ENCODE measurements at places on chromosomes 7 and 10.

DNA sequence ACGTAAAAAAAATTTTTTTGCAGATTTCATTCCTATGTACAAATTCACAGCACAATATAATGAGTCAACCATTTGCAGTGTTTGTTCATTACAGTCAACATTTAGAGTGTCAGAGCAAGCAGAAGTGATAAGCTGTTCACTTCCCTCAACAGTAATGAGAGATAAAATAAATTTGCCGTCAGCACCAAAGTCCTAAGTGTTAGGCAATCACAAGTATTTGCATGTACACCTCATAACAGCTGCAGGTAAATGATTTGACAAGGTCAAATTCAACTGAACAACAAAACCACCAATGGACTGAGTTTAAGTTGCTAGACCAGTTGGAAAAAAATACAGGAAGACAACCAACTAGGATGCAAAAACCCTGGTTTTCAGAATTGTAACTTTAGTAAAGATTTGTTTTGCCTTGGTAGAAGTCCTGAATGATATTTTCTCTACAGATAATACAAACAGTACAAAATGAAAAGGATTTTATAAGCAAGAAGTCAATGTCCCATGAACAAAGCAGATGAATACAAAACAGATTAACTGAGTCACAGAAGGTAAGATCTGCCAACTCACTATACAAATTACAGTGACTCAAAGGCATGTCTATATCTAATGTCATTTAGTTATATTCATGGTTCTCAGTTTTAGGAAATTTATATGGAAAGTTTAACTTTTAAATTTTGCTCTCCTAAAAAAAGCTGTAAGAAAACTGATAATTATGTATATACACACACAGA is 10.4 kb downstream of the RAPGEF5 start:
- peaks cover 2% of the 10 kb centered on the region for H3K27me3 ChIP-seq
- H3K4me1 ChIP-seq = peaks cover 16% of the 10 kb centered on the region
- H3K27ac ChIP-seq = no peak overlapping the region
- DNase-seq = no peak
- no peak overlapping the region for H3K4me3 ChIP-seq

DNA sequence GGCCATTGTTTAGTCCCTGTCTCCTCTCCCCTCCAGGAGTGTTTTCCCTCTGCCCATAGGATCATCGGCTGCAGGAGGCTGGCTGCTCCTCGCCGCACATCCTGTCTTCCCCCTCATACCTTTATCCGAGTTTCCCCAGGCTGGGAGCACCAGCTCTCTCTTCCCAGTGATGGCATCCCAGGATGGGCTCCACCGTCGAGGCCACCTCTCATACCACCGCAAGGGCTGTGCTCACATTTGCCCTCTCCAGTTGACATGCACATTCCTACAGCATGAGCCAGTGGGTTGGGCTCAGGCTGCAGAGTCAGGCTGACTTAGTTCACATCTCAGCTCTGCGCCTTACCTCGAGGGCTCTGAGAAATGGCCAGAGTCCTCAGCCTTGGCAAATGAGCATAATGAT is 12.1 kb downstream of the HKDC1 start:
- no peak overlapping the region for H3K27ac ChIP-seq
- H3K4me3 ChIP-seq = no peak overlapping the region
- DNase-seq = no peak
- no peaks in the 10 kb centered on the region for H3K27me3 ChIP-seq

DNA sequence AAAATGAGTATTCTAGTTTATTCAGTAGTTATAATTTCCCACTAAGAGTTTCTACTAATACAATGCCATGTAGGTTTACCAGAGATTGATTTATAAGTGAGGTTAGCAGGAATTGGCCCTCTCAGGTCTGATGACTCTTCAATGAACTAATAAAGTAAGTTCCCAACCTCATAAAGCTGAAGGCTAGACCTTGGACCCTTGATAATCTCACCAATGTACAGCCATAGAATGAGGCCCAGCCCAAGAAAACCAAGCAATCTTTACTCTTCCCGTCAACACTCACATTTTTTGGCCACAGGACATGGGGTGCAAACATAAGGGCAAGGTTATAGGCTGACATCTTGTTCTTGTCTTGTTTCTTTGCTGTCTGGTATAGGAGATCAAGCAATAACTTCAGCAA is 33.3 kb downstream of the ARHGAP19 start:
- H3K4me3 ChIP-seq = no peak overlapping the region
- peaks cover 60% of the 10 kb centered on the region for H3K36me3 ChIP-seq
- H3K4me1 ChIP-seq = no peaks in the 10 kb centered on the region
- H3K27ac ChIP-seq = no peak overlapping the region
- DNase-seq = no peak

- H3K36me3 ChIP-seq = no peaks in the 10 kb centered on the region
- no peak for DNase-seq
- peaks cover 8% of the 10 kb centered on the region for H3K27me3 ChIP-seq
- peak overlapping the region; percentile 16 for H3K27ac ChIP-seq
- H3K4me3 ChIP-seq = peak overlapping the region; percentile 6
Measured at GRCh38 chr7:43076189-43076605, 36.2 kb upstream of the HECW1 start.

DNA sequence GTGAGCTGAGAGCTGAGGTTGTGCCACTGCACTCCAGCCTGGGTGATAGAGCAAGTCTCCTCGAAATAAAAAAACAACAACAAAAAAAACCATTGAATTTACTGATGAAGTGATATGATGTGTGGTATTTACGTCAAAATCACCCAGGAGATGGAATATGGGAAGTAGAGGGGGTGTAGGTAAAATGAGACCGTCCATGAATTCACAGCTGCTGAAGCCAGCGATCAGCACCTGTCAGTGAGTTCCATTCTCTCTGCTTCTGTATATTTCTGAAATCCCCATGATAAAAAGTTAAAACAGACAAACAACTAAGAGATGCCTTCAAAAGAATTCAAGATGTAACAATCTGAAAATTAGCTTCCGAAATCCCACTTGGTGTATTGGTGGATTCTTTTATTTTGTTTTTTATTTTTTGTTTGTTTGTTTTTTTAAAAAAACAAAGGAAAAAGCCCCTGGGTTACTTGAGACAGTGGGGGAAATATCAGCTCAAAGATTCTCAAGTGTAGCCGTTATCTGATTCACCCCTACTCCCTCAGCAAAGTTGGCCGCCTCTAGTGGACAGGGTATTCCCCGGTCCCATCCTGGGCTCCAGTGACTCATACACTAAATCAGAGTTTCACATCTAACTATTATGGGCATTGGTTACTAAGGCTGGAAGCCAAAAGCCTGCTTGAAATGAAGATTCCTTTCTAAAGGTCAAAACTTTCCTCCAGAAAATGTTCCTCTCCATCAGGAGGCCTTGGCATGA is 76.4 kb downstream of the MAP3K8 start:
- H3K27me3 ChIP-seq = no peaks in the 10 kb centered on the region
- H3K36me3 ChIP-seq = no peaks in the 10 kb centered on the region
- DNase-seq = no peak
- H3K4me3 ChIP-seq = peak overlapping the region; percentile 56

DNA sequence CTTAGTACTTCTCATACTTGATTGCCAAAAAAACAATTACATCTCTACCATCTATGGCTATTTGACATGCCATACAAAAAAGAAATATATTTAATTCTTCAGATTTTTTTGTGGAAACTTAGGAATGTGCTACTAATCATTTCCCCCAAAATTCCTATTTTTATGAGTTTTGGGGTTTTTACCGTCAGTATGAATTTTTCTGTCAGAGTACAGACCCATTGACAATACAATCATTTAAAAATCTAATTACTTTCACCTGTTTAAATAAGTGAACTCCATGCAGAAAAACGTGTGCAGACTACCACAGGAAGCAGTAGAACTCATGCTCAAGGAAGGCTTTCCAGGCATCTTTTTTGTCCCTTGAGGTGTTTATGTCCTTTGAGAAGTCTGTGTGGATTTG is 48.8 kb upstream of the FOXP2 start:
- H3K4me3 ChIP-seq = no peak overlapping the region
- H3K27me3 ChIP-seq = no peaks in the 10 kb centered on the region
- no peaks in the 10 kb centered on the region for H3K4me1 ChIP-seq
- no peak overlapping the region for H3K27ac ChIP-seq
- H3K36me3 ChIP-seq = no peaks in the 10 kb centered on the region
- DNase-seq = no peak

DNA sequence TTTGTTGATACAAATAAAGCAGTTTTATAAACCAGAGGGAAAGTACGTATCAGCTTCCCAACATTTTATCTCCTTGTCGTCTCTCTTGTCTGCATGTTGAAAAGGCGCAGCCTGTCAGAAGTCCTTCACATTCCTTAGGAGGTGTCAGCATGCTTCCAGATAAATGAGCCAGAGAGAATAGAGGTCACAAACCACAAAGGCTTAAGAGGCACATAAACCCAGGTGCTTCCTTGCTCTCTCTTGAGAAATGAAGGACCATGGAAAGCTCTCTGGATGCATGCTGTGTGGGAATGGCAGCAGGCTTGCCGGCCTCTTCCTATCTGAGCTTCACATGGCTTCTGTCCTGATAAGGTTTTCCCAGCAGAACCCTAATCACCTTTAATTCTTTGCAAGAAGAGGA is 448.5 kb downstream of the XPNPEP1 start:
- no peaks in the 10 kb centered on the region for H3K4me1 ChIP-seq
- H3K36me3 ChIP-seq = no peaks in the 10 kb centered on the region
- no peaks in the 10 kb centered on the region for H3K27me3 ChIP-seq
- H3K4me3 ChIP-seq = no peak overlapping the region
- DNase-seq = no peak

GRCh38 chr10:131095313-131095580 is 216.3 kb downstream of the TCERG1L start:
- H3K27me3 ChIP-seq = no peaks in the 10 kb centered on the region
- no peak overlapping the region for H3K27ac ChIP-seq
- no peaks in the 10 kb centered on the region for H3K4me1 ChIP-seq
- no peak overlapping the region for H3K4me3 ChIP-seq

GRCh38 chr7:300048-300447 is 10.1 kb downstream of the FOXL3 start:
- no peaks in the 10 kb centered on the region for H3K36me3 ChIP-seq
- no peaks in the 10 kb centered on the region for H3K4me1 ChIP-seq
- H3K27ac ChIP-seq = no peak overlapping the region
- DNase-seq = no peak
- H3K27me3 ChIP-seq = no peaks in the 10 kb centered on the region
- no peak overlapping the region for H3K4me3 ChIP-seq

DNA sequence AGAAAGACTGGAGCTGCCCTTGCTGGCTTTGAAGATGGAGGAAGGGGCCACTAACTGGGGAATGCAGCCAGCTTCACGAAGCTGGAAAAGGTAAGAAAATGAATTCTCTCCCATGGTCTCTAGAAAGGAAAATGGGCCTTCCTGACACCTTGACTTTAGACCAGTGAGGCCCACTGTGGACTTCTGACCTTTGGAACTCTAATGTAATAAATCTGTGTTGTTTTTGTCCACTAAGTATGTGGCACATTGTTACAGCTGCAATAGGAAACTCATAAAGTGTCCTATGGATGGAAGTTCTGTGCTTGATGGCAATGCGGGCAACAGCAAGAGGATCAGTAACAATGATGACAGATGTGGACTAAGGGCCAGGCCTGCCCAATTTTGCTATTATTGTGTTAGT is 20.9 kb downstream of the DNAJB9 start:
- H3K27me3 ChIP-seq = peaks cover 3% of the 10 kb centered on the region
- H3K4me1 ChIP-seq = no peaks in the 10 kb centered on the region
- H3K27ac ChIP-seq = no peak overlapping the region
- H3K36me3 ChIP-seq = no peaks in the 10 kb centered on the region

DNA sequence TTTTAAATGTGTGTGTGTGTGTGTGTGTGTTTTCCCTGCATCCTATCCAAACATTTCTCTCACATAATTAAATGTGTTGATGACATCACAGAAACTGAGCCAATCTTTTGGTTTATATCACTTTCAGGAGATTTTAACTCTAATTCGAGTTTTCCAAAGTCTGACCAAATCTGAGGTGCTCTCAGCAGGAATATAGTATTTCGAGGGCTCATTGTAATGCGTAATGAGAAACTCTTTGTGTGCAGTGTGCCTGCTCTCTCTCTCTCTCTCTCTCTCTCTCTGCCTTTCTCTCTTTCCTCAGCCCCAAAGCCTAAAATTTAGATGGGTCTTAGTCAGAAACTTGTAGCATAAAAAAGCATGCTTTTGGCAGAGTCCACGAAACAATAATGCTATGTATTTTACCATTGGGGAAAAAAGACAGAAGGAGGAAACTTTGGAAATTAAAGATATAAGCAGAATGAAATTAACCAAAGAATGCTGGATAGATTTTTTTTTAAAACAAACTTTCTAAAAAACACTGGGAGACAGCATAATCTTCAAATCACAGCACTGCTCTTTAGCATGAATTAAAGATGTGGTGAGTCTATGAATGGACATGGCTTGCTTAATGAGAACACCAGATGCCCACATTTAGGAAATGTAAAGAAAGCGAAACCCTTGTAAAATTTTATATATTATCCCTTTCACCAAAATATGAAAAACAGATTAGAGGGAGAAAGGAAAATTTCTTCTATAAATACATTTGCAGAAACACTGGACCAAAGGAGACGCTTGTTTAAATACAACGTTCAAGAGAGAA is 206.8 kb upstream of the HABP2 start:
- DNase-seq = no peak
- H3K36me3 ChIP-seq = no peaks in the 10 kb centered on the region
- H3K27ac ChIP-seq = no peak overlapping the region
- H3K27me3 ChIP-seq = peaks cover 2% of the 10 kb centered on the region
- H3K4me1 ChIP-seq = no peaks in the 10 kb centered on the region

DNA sequence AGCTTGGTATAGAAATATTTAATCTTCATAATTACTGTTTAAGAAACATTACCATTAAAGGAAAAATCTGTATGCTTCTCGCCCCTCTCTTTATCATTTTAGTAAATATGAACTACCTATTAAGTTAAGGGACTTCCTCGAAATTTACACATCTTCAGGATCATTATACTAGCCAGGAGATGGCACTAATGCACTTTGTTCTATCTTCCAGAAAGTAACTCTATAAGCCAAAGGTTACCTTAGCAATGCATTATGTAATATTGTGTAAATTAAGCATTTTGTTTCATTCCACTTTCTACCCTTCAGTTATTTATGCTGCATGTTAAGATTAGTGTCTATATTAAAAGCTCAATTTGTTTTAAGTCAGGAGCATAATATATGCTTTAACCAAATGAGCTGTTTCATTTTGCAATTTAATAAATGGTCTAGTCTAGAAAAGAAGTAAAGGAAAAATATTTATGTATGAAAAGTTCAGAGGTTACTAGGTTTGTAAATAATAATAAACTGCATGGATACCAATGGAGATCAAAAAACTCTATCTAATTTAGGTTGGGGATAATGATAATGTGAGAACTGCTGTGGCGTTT is 128.5 kb downstream of the ANKRD7 start:
- H3K4me3 ChIP-seq = no peak overlapping the region
- H3K27ac ChIP-seq = no peak overlapping the region
- no peak for DNase-seq
- no peaks in the 10 kb centered on the region for H3K36me3 ChIP-seq

GRCh38 chr7:2939193-2939885 is 95.2 kb upstream of the GNA12 start:
- H3K4me3 ChIP-seq = no peak overlapping the region
- no peak for DNase-seq
- H3K36me3 ChIP-seq = peaks cover 93% of the 10 kb centered on the region
- no peaks in the 10 kb centered on the region for H3K27me3 ChIP-seq
- no peak overlapping the region for H3K27ac ChIP-seq
